Cardiac ventricle fibroblast (primary cell): ENCODE measurements at places on chromosomes 3 and 15. TPM values are rescaled to one million over a fixed set of nuclear protein-coding genes. Genes with fewer than 3 reads are reported as not detected.

Gene CCR2
- total RNA-seq, result not detected in 2 replicates

Gene AMIGO3
- 0.31 and 0.54 TPM in 2 replicates for total RNA-seq

Gene MINDY2
- 6.7 TPM in 2 replicates for total RNA-seq

Gene DNASE1L3
- total RNA-seq, result 0.12 TPM in 1 of 2 replicates, not detected in the other

Gene KNL1
- total RNA-seq, result 1.1 and 1.2 TPM in 2 replicates

Gene CCR3
- total RNA-seq, result not detected in 2 replicates

Gene SST
- not detected in 2 replicates for total RNA-seq

Gene ANKDD1A
- total RNA-seq, result 3.3 and 3.6 TPM in 2 replicates

Gene ERICH6
- total RNA-seq, result not detected in 2 replicates

Gene CCNB2
- total RNA-seq, result 2.9 and 6.1 TPM in 2 replicates

Gene IQCF5
- total RNA-seq, result not detected in 2 replicates
